ENCODE measurements at places on chromosomes 12 and 14. TPM values are rescaled to one million over a fixed set of nuclear protein-coding genes. Genes with fewer than 3 reads are reported as not detected.

Gene C1QL4
- 1.3 TPM for total RNA-seq

Gene PROX2
- total RNA-seq: not detected

Gene SPX
- not detected for total RNA-seq

Gene CARMIL3
- 3.9 TPM for total RNA-seq

DNA sequence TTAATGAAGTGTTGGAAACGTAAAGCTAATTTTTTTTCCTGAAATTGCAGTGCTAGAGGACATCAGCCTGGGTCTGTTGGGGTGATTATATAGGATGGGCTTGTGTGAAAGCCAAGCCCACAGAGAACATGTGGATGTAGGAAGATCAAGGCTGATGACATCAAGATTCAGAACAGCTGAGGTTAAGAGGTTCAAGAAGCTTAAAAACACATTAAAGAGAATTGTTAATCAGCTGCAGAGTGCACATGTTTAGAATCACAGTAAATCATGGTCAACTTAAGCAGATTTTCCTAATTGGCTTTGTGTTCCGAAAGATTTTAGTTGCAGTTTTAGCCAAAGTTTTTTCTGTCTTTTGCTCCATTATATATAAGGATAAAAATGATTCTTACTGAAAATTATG lies 87.9 kb upstream of the PRICKLE1 start:
- H3K27me3 ChIP-seq: no peaks in the 10 kb centered on the region
- H3K4me1 ChIP-seq: no peaks in the 10 kb centered on the region
- no peak for DNase-seq
- no peak overlapping the region for H3K4me3 ChIP-seq
- no peak overlapping the region for H3K27ac ChIP-seq
- no peaks in the 10 kb centered on the region for H3K36me3 ChIP-seq

DNA sequence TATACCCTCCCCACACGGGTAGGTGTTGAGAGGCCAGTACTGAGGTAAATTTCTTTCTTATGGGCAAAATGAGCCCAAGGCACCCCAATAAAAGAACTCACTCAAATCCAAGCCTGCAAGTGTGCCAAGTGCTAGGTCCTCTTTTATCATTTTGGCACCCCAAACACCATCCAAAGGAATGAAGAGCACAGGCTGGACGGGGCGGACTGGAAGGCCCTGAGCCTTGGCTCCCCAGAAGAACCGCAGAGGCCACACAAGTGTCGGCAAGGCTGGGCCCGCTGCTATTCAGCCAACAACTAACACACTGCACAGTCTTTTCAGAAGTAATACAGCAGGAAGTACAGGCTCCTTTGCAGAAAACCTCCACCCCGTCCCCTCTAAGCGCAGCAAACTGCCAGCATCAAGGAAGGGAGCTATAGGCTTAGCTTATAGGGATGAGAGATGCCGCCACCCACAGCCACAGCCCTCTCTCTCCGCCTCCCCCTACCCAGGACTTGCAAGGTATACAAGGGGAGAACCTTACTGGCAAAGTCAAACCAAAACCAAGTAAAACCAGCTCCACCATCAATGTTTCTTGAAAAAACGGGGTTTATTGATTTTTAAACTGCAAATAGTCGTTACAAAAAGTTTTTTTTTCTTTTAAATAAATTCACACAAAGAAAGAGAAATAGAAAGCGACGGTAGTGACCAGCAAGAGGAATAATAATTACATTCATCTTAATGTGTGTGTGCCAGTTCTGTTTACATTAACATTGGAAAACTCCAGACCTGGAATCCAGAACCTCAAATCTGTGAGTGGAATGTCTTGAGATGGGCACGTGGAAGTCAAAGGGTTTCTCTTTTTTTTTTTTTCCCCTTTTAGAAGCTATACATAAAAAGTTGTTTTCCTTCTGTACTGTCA lies 5.5 kb downstream of the ZFP36L1 start:
- H3K4me1 ChIP-seq: no peaks in the 10 kb centered on the region
- DNase-seq: no peak
- no peaks in the 10 kb centered on the region for H3K27me3 ChIP-seq
- peak overlapping the region; percentile 99 for H3K27ac ChIP-seq

GRCh38 chr14:77347751-77348150 lies 26.9 kb downstream of the GSTZ1 start:
- no peak for DNase-seq
- H3K4me1 ChIP-seq: no peaks in the 10 kb centered on the region
- no peak overlapping the region for H3K27ac ChIP-seq
- H3K36me3 ChIP-seq: no peaks in the 10 kb centered on the region
- H3K27me3 ChIP-seq: no peaks in the 10 kb centered on the region

GRCh38 chr12:68976395-68976841 lies 43.4 kb upstream of the CPM start:
- peaks cover 3% of the 10 kb centered on the region for H3K4me1 ChIP-seq
- H3K27me3 ChIP-seq: no peaks in the 10 kb centered on the region
- no peak overlapping the region for H3K4me3 ChIP-seq
- H3K27ac ChIP-seq: no peak overlapping the region
- H3K36me3 ChIP-seq: no peaks in the 10 kb centered on the region

GRCh38 chr12:130617219-130617618 lies 98.9 kb downstream of the RIMBP2 start:
- no peak overlapping the region for H3K27ac ChIP-seq
- no peaks in the 10 kb centered on the region for H3K4me1 ChIP-seq
- no peak overlapping the region for H3K4me3 ChIP-seq
- DNase-seq: no peak
- H3K27me3 ChIP-seq: no peaks in the 10 kb centered on the region
- no peaks in the 10 kb centered on the region for H3K36me3 ChIP-seq

DNA sequence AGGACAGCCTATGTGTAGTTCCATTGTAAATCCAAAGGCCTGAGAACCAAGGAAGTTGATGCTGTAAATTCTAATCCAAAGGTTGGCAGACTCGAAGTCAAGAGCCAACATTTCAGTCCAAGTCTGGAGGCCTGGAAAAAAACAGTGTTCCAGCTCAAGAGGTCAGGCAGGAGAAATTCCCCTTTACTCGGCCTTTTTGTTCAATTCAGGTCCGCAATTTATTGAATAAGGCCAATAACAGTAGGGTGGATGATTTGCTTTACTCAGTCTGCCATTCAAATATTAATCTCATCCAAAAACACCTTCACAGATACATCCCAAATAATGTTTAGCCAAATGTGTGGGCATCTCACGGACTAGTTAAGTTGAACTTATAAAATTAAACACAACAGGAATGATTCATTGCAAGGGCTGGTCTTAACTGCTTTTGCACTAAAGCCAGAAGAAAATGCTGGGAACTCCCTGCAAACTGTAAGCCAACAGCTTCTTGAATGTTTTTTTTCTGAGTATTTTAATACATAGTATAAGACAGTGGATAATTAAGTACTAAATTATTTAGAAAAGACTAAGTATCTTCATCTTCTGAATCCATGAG lies 197.4 kb upstream of the GARIN6 start:
- H3K36me3 ChIP-seq: no peaks in the 10 kb centered on the region
- no peak overlapping the region for H3K27ac ChIP-seq
- no peaks in the 10 kb centered on the region for H3K4me1 ChIP-seq
- no peaks in the 10 kb centered on the region for H3K27me3 ChIP-seq
- H3K4me3 ChIP-seq: no peak overlapping the region

- H3K27ac ChIP-seq: no peak overlapping the region
- H3K36me3 ChIP-seq: no peaks in the 10 kb centered on the region
- no peaks in the 10 kb centered on the region for H3K27me3 ChIP-seq
- no peak for DNase-seq
- H3K4me3 ChIP-seq: no peak overlapping the region
Observed at GRCh38 chr12:63521706-63522105, 146.6 kb downstream of the DPY19L2 start.

- no peak for DNase-seq
- H3K36me3 ChIP-seq: no peaks in the 10 kb centered on the region
- H3K4me1 ChIP-seq: no peaks in the 10 kb centered on the region
- H3K4me3 ChIP-seq: no peak overlapping the region
Observed at GRCh38 chr12:101866615-101867373, 10.6 kb upstream of the DRAM1 start.

DNA sequence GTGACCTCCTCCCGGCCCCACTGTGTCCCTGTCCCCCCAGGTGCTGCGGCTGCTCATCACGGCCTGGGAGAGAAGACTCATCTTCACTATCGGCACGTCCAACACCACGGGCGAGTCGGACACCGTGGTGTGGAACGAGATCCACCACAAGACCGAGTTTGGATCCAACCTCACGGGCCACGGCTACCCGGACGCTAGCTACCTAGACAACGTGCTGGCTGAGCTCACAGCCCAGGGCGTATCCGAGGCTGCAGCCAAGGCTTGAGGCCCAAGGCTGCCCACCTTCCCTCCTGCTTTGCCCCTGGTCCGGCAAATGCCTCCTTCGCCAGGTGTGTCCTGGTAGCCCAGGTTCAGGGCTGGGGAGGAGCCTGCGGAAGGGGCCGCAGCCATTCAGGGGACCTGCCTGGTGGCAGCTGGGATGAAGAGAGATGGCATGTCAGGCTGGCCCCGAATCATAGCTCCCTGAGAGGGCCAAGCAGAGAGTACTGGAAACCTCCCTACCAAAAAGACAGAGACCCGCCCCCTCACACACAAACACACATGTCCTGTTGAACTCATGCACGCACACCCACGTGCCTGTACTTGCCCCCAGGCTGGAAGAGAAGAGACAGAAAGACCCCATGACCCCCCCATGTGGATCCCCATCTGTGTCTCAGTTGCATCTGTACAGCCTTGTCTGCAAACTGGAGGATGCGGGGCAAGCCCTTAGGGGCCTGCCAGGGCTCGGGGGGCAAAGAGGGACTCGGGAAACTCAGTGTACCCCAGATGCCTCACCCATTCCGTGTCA lies 38.7 kb downstream of the RASAL1 start:
- no peak overlapping the region for H3K27ac ChIP-seq
- H3K4me1 ChIP-seq: no peaks in the 10 kb centered on the region
- no peak overlapping the region for H3K4me3 ChIP-seq

DNA sequence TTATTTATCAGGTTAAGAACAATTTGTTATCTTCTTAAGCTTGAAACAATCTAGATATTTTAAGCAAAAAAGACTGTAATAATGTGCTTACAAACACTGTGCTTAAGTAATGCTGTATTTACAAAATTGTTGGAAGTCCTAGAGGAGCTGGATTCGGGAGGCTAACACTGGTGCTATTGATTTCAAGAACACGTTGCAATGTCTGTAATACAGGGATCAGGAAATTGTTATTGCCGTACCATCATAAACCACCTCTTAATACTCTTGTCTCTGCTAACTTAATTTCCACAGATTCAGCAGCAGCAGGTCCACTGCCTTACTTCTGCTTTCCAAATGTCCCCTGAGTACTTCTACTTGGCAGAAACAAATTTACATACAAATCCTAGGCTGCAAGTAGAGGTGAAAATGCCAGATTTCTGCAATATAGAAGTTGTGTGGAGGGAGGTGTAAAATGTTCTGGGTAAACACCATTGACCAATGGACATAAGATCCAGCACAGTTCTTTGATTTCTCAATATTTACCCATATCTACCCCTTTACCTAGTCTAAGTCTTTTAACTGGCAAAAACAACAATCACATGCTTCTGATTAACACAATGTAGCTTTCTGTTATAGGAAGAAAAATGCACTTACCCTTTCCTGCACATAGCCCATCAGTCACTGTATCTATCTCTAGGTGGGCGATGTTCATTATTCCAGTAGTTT lies 663.4 kb downstream of the TMTC2 start:
- DNase-seq: no peak
- no peak overlapping the region for H3K27ac ChIP-seq
- no peak overlapping the region for H3K4me3 ChIP-seq
- H3K4me1 ChIP-seq: no peaks in the 10 kb centered on the region

- H3K27ac ChIP-seq: no peak overlapping the region
- no peaks in the 10 kb centered on the region for H3K36me3 ChIP-seq
- no peaks in the 10 kb centered on the region for H3K4me1 ChIP-seq
- DNase-seq: no peak
Observed at GRCh38 chr14:43087666-43088065, 1419.4 kb downstream of the FSCB start.

GRCh38 chr12:56082967-56083366 lies 3.0 kb downstream of the ERBB3 start:
- no peak for DNase-seq
- no peaks in the 10 kb centered on the region for H3K4me1 ChIP-seq
- H3K36me3 ChIP-seq: no peaks in the 10 kb centered on the region
- no peaks in the 10 kb centered on the region for H3K27me3 ChIP-seq
- peak overlapping the region; percentile 94 for H3K27ac ChIP-seq
